Esophagus muscularis mucosa (tissue), 4 donors: ENCODE measurements at places on chromosomes 7 and 10. TPM values are rescaled to one million over a fixed set of nuclear protein-coding genes. Genes with fewer than 3 reads are reported as not detected.

Gene RAB19
- total RNA-seq = not detected

Gene TNPO3
- 35.7 TPM for total RNA-seq

Gene FAM20C
- total RNA-seq = 79.2 TPM

Gene CPVL
- 13.1 TPM for total RNA-seq

Gene TRIM4
- total RNA-seq = 21.2 TPM

Gene RBM48
- 10.8 TPM for total RNA-seq

Gene SYCE1
- total RNA-seq = 10.0 TPM

Gene HKDC1
- total RNA-seq = 1.5 TPM
